ENCODE measurements at places on chromosomes 13 and 19.

- DNase-seq = no peak
Observed at GRCh38 chr13:52842441-52842840, 6.0 kb downstream of the PCDH8 start.

GRCh38 chr19:49549045-49549444 is 21.2 kb downstream of the RCN3 start:
- DNase-seq = no peak

GRCh38 chr13:110453797-110454196 is 107.7 kb downstream of the RAB20 start:
- no peak for DNase-seq

- DNase-seq = no peak
Observed at GRCh38 chr13:112702986-112703379, 13.1 kb downstream of the ATP11A start.

GRCh38 chr13:113840541-113841352 is 23.1 kb downstream of the GAS6 start:
- no peak for DNase-seq

- no peak for DNase-seq
Observed at GRCh38 chr13:50587115-50587514, 256.4 kb downstream of the DLEU7 start.

- no peak for DNase-seq
Observed at GRCh38 chr13:108674771-108675170, 45.4 kb downstream of the MYO16 start.

- no peak for DNase-seq
Observed at GRCh38 chr19:10292789-10293636, 3.3 kb downstream of the ICAM5 start.

DNA sequence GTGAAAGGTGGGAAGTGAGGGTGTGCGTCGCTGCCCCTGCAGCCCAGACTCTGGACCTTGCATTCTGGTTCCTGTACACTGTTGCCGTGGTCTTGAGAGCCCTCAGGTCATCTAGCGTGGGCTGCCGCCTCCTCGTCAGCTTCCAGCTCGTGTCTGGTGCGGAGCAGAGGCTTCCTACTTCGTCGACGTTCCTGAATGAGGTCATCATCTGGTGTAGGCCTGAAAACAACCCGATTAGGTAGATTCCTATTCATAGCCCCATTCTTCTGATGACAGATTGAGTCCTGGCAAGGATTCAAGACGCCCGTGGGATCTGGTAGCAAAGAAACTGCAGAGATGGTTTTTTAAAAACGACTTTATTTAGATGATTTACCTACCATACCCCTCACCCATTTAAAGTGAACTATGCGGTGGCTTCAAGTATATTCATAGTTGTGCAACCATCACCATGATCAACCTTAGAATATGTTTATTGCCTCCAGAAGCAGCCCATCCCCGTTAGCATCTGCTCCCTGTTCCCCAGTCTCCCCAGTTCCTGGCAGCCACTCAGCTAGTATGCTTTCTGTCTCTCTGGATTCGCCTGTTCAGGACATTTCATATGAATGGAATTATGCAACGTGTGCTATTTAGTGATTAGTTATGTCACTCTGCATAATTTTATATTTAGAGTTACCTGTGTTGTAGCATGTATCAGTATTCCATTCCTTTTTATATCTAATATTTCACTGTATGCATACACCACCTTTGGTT is 13.8 kb downstream of the NAXD start:
- DNase-seq = no peak

DNA sequence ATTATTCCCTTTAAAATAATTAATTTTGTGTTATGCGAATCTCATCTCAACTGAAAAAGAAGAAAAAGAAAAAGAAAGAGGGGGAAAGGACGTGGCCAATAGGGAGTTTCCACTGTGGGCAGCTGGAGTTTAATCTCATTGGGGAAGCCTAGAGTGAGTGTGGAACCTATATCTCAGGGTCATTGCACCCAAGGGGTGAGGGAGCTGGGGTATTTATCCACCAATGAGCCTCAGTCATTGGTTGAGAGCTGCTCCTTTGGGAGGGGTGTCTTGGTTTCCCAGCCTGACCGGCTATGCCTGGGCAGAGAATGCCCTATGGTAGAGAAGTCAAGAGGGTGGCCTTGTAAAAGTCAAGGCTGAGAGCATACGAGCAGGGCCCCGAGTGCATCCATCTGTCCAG is 16.5 kb downstream of the CYP4F22 start:
- DNase-seq = no peak

DNA sequence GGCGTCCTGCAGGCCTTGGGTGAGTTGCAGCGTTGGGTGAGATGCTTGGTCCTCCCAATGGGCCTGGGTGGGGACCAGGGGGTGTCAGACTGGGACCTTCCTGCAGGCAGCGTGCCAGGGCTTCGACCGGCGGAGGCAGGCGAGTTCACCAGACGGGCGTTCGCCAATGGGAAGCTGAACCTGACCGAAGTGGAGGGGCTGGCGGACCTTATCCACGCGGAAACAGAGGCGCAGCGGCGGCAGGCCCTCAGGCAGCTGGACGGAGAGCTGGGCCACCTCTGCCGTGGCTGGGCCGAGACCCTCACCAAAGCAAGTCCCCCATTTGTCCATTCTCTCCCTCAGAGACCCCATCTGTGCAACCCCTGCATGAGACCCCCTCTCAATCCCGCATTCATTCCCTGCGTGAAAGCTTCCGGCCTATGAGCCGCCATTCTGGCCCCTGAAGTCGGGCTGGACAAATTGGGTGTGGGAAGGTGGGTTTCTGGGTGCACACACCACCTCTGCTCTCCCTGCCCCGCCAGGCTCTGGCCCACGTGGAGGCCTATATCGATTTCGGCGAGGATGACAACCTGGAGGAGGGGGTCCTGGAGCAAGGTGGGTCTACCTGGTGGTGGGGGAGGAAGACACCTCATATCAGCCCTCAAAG is 1.2 kb downstream of the GTPBP3 start:
- DNase-seq = no peak
